ENCODE measurements at places on chromosomes 13 and 19. TPM values are rescaled to one million over a fixed set of nuclear protein-coding genes. Genes with fewer than 3 reads are reported as not detected.

FPR2 gene
- not detected for total RNA-seq

NEK5 gene
- total RNA-seq: not detected

AKAP11 gene
- 29.4 TPM for total RNA-seq

ZNF708 gene
- 4.5 TPM for total RNA-seq

BCL2L12 gene
- 23.9 TPM for total RNA-seq

LGALS4 gene
- total RNA-seq: not detected

GRK1 gene
- total RNA-seq: not detected

SRRM5 gene
- total RNA-seq: 0.21 TPM

TMPRSS9 gene
- not detected for total RNA-seq

GFY gene
- total RNA-seq: not detected

ZNF284 gene
- total RNA-seq: 2.0 TPM

PPP1R15A gene
- 81.6 TPM for total RNA-seq

LYPD5 gene
- 0.48 TPM for total RNA-seq

NFIX gene
- 140 TPM for total RNA-seq

PVR gene
- total RNA-seq: 85.2 TPM

ZNF571 gene
- 2.4 TPM for total RNA-seq

ZNF610 gene
- not detected for total RNA-seq

RASAL3 gene
- not detected for total RNA-seq

Measured in HFFc6 (cell line).